Renal cortical epithelial cell (primary cell): ENCODE measurements at places on chromosomes 1 and 21.

GRCh38 chr1:161177112-161177935, at the start of gene B4GALT3:
Gene B4GALT3 (minus strand): TSS chr1:161177507. CDS start chr1:161176060, 1,447 bp downstream.
- peak; percentile 41 for DNase-seq

DNA sequence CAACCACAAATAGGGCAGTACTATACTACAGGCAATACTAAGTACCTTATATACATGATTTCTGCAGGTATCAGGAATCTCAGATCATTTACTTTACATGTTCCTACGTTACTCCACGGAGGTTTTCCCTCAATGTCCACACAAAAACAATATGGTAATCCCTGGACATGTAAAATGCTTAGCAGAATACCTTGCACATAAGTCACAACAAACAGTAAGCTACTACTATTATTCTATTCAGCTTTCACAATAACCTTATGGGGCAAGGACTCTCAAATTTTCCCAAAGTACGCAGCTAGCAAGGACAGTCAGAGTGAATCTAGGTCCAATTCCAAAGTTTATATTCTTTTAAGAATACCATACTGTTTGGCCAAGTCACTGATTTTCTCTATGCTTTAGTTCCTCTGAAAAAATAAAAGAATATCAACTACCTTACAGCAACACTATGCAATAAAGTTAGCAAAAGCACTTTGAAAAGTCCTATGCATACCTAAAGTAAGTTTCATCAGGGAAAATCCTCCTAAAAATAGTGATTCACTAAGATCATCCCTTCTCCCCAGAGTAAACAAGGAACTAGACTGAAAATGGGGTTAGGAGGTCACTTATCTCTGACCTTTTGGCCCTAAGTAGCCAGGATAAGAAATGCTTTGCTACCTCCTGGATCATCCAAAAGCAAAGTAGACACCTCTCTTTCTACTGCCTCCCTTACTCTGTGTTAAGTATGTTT, 67.4 kb downstream of the LUZP1 start:
- peak; percentile 47 for DNase-seq

- DNase-seq = no peak
Observed at GRCh38 chr1:230747127-230747730, at the start of gene CAPN9. Gene CAPN9 (plus strand): TSS chr1:230747388. CDS start chr1:230747497, 109 bp downstream.

DNA sequence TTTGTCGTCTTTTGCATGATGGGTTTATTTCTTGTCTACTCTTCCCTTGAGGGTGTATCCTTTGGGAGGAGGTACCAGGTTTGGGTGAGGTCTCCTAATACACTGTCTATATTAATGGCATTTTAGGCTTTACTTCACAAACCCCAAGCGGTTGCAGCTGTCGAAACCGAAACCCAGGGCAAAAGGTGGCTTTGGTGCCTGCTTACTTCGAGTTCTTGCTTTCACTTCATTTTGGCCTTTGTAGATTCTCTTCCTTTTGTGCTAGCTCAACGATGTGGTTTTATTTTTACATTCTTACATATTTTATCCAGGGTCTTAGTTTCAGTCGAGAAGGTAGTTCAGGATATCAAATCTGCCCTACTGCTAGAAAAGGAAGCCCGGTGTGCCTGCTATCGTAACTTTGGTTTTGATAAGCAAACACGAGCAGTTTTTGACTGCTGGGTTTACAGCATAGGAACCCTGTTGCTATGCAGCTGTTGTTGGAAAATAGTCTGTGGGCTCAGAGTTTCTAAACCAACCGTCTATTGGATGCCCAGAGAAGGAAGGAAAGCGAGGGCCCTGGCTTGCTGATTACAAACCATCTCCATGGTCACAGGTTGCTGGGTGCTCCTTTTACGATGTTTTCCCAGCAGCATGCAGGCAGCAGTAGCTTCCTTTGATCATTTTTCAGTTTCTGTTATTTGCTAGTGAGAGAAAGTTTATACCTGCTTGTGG, 9.8 kb upstream of the TSPAN2 start:
- peak; percentile 93 for DNase-seq

DNA sequence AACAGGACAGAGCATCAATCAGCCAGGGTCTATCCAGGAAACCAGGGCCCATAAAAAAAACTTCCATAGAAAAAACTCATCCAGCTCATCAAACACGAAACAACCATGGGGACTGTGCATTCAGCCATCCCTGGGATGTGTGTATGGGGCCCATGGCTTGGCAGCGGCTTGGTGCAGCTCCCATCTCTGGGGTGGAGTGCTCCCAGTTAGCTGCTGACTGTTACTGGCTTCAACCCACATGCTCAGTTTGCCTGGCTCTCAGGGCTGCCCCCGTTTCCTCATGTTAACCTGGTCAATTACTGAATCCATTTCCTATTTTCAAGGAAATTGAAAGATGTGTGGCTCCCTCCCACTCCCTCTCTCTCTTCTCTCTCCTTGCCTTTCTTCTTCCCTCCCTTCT, 37.3 kb upstream of the STUM start:
- no peak for DNase-seq

GRCh38 chr1:8343044-8343443, 25.1 kb downstream of the SLC45A1 start:
- no peak for DNase-seq

GRCh38 chr1:212368073-212368484, 46.6 kb downstream of the PACC1 start:
- DNase-seq = peak; percentile 71
